ENCODE measurements at places on chromosomes 11 and 22.

GRCh38 chr11:123211149-123211852, 16.3 kb upstream of the CLMP start:
- no peak for DNase-seq

DNA sequence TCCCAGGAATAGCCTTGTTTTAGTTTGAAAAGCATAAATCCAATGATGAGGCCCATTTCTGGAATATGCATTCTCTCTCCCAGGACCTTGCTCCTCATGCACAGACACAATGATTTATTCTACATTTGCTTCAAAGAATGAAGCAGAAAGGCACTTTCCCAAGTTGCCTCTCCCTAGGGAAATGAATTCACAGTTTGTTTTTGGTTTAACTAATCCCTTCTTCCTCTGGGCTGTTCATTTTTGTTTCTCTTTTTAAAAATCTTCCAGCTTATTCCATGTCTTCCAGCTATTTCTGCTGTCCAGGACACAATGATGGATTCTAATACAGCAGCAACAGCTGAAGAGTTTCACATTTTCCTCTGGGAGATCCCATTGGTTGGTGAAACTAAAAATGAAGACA, 1529.2 kb upstream of the TENM4 start:
- no peak for DNase-seq

DNA sequence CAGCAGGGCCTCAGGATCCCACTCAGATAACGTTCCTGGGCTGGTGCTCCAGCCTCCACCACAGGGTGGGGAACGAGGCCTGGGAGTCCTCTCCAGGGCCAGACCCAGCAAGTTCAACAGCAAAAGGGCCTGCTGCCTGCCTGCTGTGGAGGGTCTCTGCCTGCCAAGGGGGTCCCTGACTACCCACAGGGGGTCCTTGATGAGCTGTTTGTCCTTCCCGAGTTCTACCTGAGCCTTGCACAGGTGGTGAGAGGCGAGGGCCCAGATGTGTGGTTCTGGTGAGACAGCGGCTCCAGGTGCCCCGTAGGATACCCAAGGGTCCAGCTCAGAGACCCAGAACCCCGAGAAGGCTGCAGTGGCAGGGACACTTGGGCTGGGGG, 4.4 kb downstream of the DUSP8 start:
- no peak for DNase-seq

- no peak for DNase-seq
Observed at GRCh38 chr22:24834845-24835570, 29.0 kb downstream of the SGSM1 start.

- DNase-seq = no peak
Observed at GRCh38 chr11:1751531-1751921, 1.1 kb upstream of the IFITM10 start.

- DNase-seq = no peak
Observed at GRCh38 chr11:1335264-1335810, 25.9 kb upstream of the TOLLIP start.

Measured in amniotic stem cell (primary cell).